Cardiac muscle cell (in vitro differentiated cells and primary cell): ENCODE measurements at places on chromosomes 4 and X. TPM values are rescaled to one million over a fixed set of nuclear protein-coding genes. Genes with fewer than 3 reads are reported as not detected.
A peak's percentile ranks its signal among the peaks of the same experiment; 100 is the strongest.

DNA sequence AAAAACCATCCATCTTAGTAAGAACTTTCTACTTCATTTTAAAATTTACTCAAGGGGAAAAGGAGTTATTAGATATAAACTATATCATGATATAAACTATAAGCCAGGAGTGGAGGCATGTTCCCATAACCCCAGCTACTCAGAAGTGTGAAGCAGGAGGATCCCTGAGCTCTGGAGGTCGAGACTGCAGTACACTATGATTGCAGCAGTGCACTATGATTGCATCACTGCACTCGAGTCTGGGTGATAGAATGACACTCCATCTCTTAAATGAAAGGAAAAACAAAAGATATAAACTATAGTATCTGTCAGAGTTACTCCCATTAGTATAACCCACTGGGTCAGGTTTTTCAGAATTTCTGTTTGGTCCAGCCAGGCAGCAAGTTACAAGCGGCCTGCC is 47.6 kb downstream of the RPS3A start:
- H3K27me3 ChIP-seq = no peaks in the 10 kb centered on the region
- H3K4me3 ChIP-seq = no peak overlapping the region
- DNase-seq = peak; percentile 56
- no peak overlapping the region for H3K27ac ChIP-seq
- H3K36me3 ChIP-seq = peaks cover 13% of the 10 kb centered on the region
- H3K4me1 ChIP-seq = no peaks in the 10 kb centered on the region

DNA sequence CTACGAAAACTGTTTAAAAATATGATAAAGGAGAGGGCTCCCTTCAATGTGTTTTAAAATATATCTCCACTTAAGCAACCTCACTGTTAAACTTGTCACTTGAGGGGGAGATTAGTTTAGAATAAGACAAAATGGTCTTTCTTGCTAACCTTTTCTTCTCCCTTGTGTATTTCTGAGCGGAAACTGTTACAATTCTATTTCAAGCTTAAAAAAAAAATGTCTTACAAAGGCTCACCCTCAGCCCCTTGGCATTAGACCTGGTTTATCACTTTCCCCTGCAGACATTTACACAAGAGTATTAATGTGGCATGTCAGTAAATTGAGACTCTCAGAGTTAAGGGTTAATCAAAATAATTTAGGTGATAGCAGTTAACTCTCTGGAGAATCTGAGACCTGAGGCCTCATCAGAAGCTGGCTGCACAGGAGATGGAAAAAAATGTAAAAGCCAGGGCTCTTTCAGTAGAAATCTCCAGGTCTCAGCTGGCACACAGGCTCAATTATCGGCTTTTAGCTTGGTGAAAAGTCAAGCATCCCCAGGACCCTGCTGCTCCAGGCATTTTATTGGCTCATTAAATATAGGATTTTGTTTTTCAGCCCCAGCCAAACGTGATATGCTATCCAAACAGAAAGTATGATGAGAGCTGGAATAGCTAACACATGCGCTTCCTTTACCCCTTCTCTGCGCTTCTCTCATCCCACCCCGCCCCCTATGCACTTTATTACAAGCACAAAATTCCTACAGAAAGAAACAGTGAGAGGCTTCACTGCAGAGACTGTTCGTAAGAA is 130.5 kb downstream of the PPA2 start:
- H3K36me3 ChIP-seq = no peaks in the 10 kb centered on the region
- H3K4me3 ChIP-seq = no peak overlapping the region
- H3K4me1 ChIP-seq = peaks cover 5% of the 10 kb centered on the region
- no peak overlapping the region for H3K27ac ChIP-seq
- peak; percentile 39 for DNase-seq

- H3K4me1 ChIP-seq = no peaks in the 10 kb centered on the region
- no peaks in the 10 kb centered on the region for H3K27me3 ChIP-seq
- no peak overlapping the region for H3K4me3 ChIP-seq
- no peak for DNase-seq
These were observed 169.4 kb upstream of the TEX13C start for GRCh38 chrX:125150231-125150630.

GRCh38 chr4:69773484-69773883 is 13.1 kb upstream of the SULT1B1 start:
- H3K4me3 ChIP-seq = no peak overlapping the region
- H3K4me1 ChIP-seq = no peaks in the 10 kb centered on the region
- H3K27me3 ChIP-seq = no peaks in the 10 kb centered on the region
- no peaks in the 10 kb centered on the region for H3K36me3 ChIP-seq
- no peak overlapping the region for H3K27ac ChIP-seq
- DNase-seq = peak; percentile 65

- no peak for DNase-seq
- H3K36me3 ChIP-seq = no peaks in the 10 kb centered on the region
- no peaks in the 10 kb centered on the region for H3K4me1 ChIP-seq
- no peak overlapping the region for H3K4me3 ChIP-seq
- no peak overlapping the region for H3K27ac ChIP-seq
These were observed 841.0 kb downstream of the STIM2 start for GRCh38 chr4:27701606-27702005.

- peak; percentile 36 for DNase-seq
- H3K36me3 ChIP-seq = no peaks in the 10 kb centered on the region
- no peaks in the 10 kb centered on the region for H3K27me3 ChIP-seq
These were observed 48.6 kb downstream of the MAGEA9 start for GRCh38 chrX:149830192-149830873.

DNA sequence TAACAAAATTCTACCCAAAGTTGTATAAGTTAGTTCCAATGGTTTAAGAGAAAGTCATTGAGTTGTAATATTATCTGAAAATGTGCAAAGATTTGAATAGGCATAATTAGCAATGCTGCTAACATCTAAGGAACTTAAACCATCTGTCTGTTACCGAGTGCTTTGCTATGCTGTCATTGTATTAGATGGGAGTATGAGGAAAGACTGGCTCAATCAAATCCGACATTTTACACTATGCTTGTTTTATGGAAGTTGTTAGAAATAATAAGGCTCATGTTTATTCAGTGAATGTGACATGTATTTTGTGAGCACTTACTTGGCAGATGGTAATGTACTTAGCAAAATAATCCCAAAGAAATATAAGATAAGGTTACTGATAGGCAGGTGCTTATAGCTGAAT is 1715.1 kb downstream of the PCDH7 start:
- no peaks in the 10 kb centered on the region for H3K27me3 ChIP-seq
- H3K36me3 ChIP-seq = no peaks in the 10 kb centered on the region
- no peaks in the 10 kb centered on the region for H3K4me1 ChIP-seq

GRCh38 chr4:54276641-54277430 is 47.7 kb downstream of the PDGFRA start:
- no peaks in the 10 kb centered on the region for H3K4me1 ChIP-seq
- no peak overlapping the region for H3K27ac ChIP-seq
- no peak for DNase-seq
- H3K36me3 ChIP-seq = peaks cover 62% of the 10 kb centered on the region
- no peaks in the 10 kb centered on the region for H3K27me3 ChIP-seq

GRCh38 chr4:25928379-25929297 is 14.6 kb downstream of the SMIM20 start:
- peak; percentile 64 for DNase-seq
- no peaks in the 10 kb centered on the region for H3K4me1 ChIP-seq
- H3K36me3 ChIP-seq = no peaks in the 10 kb centered on the region
- H3K27me3 ChIP-seq = no peaks in the 10 kb centered on the region
- no peak overlapping the region for H3K27ac ChIP-seq
- no peak overlapping the region for H3K4me3 ChIP-seq

GRCh38 chr4:138263247-138263816 is 21.2 kb upstream of the SLC7A11 start:
- no peak overlapping the region for H3K4me3 ChIP-seq
- no peaks in the 10 kb centered on the region for H3K27me3 ChIP-seq
- no peaks in the 10 kb centered on the region for H3K36me3 ChIP-seq
- H3K4me1 ChIP-seq = no peaks in the 10 kb centered on the region
- DNase-seq = peak; percentile 54
- H3K27ac ChIP-seq = no peak overlapping the region

- H3K27ac ChIP-seq = no peak overlapping the region
- no peak for DNase-seq
- H3K4me1 ChIP-seq = peaks cover 11% of the 10 kb centered on the region
These were observed 85.1 kb downstream of the SPRY1 start for GRCh38 chr4:123481717-123482116.

DNA sequence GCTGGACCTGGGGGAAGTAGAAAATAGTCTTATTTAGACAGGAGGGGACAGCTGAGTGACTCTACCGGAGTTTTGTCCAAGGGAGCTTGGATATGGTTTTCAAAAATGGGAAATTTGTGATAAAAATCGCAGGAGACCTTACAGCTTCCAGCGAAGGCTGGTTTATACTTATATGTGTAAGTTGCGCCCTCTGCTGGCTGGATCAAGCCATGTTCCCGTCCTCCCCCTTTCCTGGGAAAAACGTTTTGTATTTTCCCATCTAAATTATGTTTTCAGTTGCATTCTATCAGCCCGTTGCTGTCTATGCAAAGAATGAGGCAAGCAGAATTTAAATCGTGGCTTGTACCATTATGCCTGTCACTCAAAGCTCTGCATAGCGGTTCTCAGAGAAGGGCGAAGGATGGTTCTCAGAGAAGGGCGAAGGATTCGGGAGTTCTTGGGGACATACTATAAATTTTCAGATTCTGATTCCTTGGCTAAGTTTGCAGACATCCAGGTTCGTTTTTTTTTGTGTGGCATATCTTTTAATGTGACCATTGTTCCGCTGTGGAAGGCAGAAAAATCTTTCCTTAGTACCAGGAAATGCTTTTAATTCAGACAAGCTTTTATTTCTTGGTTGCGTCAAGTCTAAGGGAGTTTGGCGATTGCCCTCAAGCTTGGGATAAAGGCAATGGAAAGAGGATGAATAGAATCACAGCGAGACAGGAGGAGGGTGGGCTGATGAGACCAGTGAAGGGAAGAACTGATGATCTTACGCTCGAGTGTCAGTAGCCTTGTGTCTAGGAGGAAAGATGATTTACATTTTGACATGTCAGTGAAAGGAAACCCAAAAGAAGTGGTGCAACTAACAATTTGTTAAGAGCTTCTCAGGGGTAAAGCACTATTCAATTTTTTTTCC is 128.5 kb upstream of the ARX start:
- peaks cover 13% of the 10 kb centered on the region for H3K27me3 ChIP-seq
- H3K4me3 ChIP-seq = no peak overlapping the region
- no peaks in the 10 kb centered on the region for H3K4me1 ChIP-seq
- H3K36me3 ChIP-seq = no peaks in the 10 kb centered on the region
- no peak overlapping the region for H3K27ac ChIP-seq
- DNase-seq = peak; percentile 67

DNA sequence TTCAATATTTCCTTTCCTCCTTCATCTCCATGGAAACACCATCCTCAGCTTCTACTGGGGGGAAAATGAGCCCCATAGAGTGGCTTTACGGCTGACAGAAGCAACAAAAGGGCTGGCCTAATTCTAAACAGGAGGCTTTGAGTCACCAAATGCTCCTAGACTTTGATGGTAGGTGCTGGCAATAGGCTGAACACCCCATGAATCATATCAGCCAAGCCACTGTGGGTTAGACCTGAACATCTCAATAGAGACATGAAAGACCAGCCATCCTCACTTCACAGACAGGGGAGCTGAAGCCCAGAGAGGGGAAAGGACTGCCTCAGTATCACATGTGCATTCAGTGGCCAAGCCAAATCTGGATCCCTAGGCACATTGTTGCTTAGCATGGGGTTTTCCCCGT is 107.6 kb downstream of the AMER1 start:
- H3K36me3 ChIP-seq = no peaks in the 10 kb centered on the region
- no peak for DNase-seq
- H3K4me3 ChIP-seq = no peak overlapping the region
- H3K27me3 ChIP-seq = no peaks in the 10 kb centered on the region

DNA sequence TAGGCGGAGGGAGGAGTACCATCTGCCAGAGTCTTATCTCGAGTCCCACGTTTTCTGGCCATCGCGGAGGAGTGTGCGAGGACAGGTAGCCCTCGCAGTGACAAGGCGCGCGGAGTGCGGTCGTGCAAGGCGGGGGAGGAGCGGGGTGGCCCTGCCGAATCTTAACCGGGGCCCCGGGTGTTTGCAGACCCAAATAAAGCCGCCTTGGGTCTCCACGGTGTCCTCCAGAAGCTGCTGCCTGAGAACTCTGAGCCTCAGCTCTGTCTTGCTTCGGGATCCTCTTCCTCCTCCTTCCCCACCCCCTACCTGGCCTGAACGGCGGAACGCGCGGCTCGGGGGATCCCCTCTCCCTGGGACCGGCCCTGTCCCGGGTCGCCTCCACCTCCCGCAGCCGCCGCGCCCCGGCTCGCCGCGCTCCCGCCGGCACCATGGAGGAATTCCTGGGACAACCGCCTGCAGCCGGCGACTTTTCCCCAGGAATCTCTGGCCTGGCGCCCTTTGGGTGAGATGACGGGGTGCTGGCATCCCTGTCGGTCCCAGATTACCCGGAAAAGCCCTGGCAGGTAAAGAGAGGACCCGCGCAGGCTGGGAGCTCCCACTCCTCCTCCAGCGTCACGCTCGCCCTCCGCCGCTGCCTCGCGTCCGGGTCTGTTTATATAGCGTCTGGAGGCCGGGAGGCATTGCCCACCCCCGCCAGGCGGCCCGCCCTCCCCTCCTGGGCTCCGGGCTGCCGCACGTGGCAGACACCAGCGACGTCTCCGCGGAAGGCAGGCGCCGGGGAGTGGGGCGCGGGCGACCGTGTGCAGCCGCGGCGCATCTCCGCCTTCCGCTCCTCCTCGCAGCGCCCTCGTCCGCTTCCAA is at the start of gene GALNTL6:
Gene GALNTL6 (plus strand): TSS at position 740 of the 861 bp plus-strand sequence.
- peak; percentile 4 for DNase-seq
- no peaks in the 10 kb centered on the region for H3K36me3 ChIP-seq
- H3K4me3 ChIP-seq = peak within 1 kb of the TSS; percentile 52
- peaks cover 62% of the 10 kb centered on the region for H3K27me3 ChIP-seq
- H3K27ac ChIP-seq = no peak within 1 kb of the TSS
- H3K4me1 ChIP-seq = no peaks in the 10 kb centered on the region

GRCh38 chrX:149208307-149208706 is 296.8 kb downstream of the IDS start:
- no peak for DNase-seq
- H3K4me3 ChIP-seq = no peak overlapping the region
- no peaks in the 10 kb centered on the region for H3K36me3 ChIP-seq
- no peak overlapping the region for H3K27ac ChIP-seq

STBD1 gene
- 22.6 and 30.5 TPM in 2 replicates for polyA plus RNA-seq

TACC3 gene
- 18.1 and 73.1 TPM in 2 replicates for polyA plus RNA-seq

CENPVL3 gene
- 10.7 and 11.4 TPM in 2 replicates for polyA plus RNA-seq

STOX2 gene
- 5.3 and 6.4 TPM in 2 replicates for polyA plus RNA-seq

FOXR2 gene
- not detected in 2 replicates for polyA plus RNA-seq

AREG gene
- 0.65 TPM in 1 of 2 replicates, not detected in the other for polyA plus RNA-seq

NSUN7 gene
- polyA plus RNA-seq = 3.4 and 12.4 TPM in 2 replicates
